ENCODE measurements at places on chromosomes 2 and 18.

- H3K27me3 ChIP-seq: no peaks in the 10 kb centered on the region
- H3K4me1 ChIP-seq: peaks cover 13% of the 10 kb centered on the region
- no peak overlapping the region for H3K4me3 ChIP-seq
- no peak for DNase-seq
- H3K36me3 ChIP-seq: no peaks in the 10 kb centered on the region
These were observed 64.0 kb downstream of the SPIRE1 start for GRCh38 chr18:12593866-12594265.

DNA sequence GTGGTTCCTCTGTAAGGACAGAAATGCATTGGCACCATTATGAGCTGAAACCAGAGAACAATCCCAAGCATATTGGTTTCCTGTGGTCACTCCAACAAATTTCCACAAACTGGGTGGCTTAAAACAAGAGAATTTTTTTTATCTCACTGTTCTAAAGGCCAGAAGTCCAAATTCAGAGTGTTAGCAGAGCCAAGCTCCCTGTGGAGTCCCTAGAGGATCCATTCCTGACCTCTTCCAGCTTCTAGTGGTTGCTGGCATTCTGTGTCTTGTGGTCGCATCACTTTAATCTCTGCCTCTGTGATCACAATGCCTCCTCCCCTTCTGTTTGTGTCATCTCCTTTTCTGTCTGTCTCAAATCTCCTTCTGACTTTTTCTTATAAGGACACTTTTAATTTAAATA, 380.3 kb downstream of the NYAP2 start:
- DNase-seq: no peak
- no peaks in the 10 kb centered on the region for H3K36me3 ChIP-seq
- no peak overlapping the region for H3K27ac ChIP-seq
- no peaks in the 10 kb centered on the region for H3K4me1 ChIP-seq
- H3K4me3 ChIP-seq: no peak overlapping the region

GRCh38 chr2:184646177-184646576, 47.8 kb downstream of the ZNF804A start:
- H3K36me3 ChIP-seq: no peaks in the 10 kb centered on the region
- H3K27ac ChIP-seq: no peak overlapping the region
- no peak overlapping the region for H3K4me3 ChIP-seq
- peak; percentile 53 for DNase-seq

GRCh38 chr2:50641633-50642032, 390.3 kb downstream of the NRXN1 start:
- no peak for DNase-seq
- H3K36me3 ChIP-seq: no peaks in the 10 kb centered on the region
- H3K4me3 ChIP-seq: no peak overlapping the region
- no peaks in the 10 kb centered on the region for H3K4me1 ChIP-seq
- no peak overlapping the region for H3K27ac ChIP-seq

GRCh38 chr18:61939046-61939674, 46.4 kb upstream of the RNF152 start:
- H3K27me3 ChIP-seq: no peaks in the 10 kb centered on the region
- H3K27ac ChIP-seq: no peak overlapping the region
- no peak overlapping the region for H3K4me3 ChIP-seq
- no peak for DNase-seq
- H3K36me3 ChIP-seq: no peaks in the 10 kb centered on the region

DNA sequence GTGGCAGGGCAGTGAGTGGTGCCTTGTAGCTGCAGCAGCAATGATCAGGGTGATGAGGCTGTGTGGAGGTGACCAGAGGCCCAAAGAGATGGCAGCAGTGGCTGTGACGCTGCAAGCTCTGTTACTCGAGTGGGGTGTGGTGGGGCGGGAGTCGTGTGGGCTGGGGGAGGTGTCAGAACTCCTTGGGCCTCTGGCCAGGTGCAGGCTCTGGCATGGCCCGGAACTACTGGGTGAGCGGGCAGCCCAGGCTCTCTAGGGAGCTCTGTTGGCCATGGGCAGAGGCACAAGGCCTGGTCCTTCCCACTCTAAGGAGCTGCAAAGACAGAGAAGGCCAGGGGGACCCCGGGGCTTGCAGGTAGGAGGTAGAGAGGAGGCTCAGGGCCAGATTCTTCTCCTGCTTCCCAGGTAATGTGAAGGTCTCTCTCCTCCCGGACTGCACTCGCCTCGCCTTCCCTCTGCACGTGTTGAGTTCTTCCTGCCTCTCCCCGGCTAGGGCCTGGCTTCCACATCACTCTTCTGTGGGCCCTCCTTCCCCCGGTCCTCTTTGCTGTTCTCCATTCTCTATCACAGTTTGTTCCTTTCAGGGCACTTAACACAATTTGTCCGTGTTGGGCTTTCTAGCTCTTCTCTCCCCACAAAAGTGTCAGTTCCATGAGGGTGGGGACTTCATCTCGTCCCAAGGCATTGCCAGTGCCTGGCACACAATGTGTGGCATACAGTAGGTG, 114.8 kb downstream of the MCFD2 start:
- no peak overlapping the region for H3K27ac ChIP-seq
- H3K27me3 ChIP-seq: no peaks in the 10 kb centered on the region
- H3K4me3 ChIP-seq: no peak overlapping the region
- DNase-seq: no peak
- H3K36me3 ChIP-seq: no peaks in the 10 kb centered on the region

GRCh38 chr2:27261241-27261925, 1.5 kb downstream of the SLC30A3 start:
- H3K4me3 ChIP-seq: no peak overlapping the region
- no peak overlapping the region for H3K27ac ChIP-seq
- H3K36me3 ChIP-seq: no peaks in the 10 kb centered on the region

GRCh38 chr18:53795610-53796009, 428.9 kb downstream of the MBD2 start:
- H3K27ac ChIP-seq: no peak overlapping the region
- H3K36me3 ChIP-seq: no peaks in the 10 kb centered on the region
- DNase-seq: no peak
- no peaks in the 10 kb centered on the region for H3K4me1 ChIP-seq

DNA sequence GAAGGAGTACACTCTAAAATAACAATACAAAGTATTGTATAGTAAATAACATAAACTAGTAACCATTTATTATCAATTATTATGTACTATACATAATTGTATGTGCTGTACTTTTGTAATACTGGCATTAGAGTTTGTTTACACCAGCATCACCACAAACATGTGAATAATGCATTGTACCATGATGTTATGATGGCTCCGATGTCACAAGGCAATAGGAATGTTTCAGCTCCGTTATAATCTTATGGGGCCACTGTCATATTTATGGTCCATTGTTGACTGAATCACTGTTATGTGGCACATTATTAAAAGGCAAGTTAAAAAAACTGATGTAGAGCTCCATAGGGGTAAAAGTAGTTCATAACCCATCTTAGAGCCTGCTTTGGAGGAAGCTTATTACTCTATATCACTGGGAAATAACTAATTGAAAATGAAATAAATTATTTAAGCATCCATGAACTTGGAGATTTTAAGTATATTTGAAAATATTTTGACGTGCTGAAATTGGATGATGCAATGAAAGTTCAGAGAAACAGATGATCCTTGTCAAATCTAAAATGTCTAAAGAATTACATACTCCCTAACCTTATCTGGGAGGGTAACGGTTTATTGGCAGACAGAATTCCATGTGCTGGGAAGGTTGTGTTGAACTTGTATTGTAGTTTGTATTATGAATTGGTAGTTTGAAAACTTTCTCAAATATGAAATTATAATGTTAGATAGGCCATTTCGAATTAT, 2.4 kb downstream of the SKA1 start:
- peaks cover 4% of the 10 kb centered on the region for H3K4me1 ChIP-seq
- H3K36me3 ChIP-seq: no peaks in the 10 kb centered on the region
- no peaks in the 10 kb centered on the region for H3K27me3 ChIP-seq
- no peak overlapping the region for H3K27ac ChIP-seq

DNA sequence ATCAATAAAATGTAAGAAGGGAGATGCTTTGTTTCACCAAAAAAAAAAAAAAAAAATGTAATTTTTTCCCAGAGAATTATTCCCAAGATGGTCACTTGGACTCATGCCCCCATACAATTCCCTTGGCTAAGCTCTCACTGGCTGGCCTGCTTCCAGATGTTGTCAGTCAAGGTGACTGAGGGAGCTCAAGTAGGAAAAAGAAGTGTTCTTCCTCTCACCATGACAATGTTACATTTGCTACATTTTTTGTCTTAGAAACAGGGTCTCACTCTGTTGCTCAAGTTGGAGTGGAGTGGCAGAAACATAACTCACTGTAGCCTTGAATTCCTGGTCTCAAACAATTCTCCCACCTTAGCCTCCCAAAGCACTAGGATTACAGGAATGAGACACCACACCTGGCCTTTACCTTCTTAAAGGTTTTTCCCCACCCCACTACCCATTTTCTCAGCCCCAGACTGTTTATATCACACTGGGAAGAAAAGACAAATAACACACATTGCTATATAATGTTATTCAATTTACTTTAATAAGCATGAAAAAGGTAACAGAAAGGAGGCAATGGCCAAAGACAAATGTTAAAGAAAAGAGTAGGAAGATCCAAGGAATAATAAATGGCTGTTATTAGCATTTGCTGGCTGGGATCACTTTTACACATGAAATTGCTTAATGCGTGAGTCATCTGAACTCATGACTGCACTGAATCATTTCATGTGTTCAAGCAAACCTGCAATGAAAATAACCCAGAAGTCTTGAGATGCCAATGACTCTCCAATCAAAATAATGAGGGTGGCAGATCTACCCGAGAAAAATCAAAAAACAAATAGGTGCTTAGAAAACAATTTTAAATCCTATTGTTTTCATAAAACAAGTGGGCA, 45.2 kb downstream of the ACVR1 start:
- 0 out of 2 replicates have a peak, but pooled peaks cover 3% of the 10 kb centered on the region for H3K4me1 ChIP-seq
- no peak overlapping the region for H3K4me3 ChIP-seq
- DNase-seq: no peak
- no peaks in the 10 kb centered on the region for H3K27me3 ChIP-seq
- no peak overlapping the region for H3K27ac ChIP-seq

GRCh38 chr2:13474538-13474937, 757.8 kb downstream of the TRIB2 start:
- no peak for DNase-seq
- no peak overlapping the region for H3K27ac ChIP-seq
- H3K27me3 ChIP-seq: no peaks in the 10 kb centered on the region
- H3K4me1 ChIP-seq: no peaks in the 10 kb centered on the region

DNA sequence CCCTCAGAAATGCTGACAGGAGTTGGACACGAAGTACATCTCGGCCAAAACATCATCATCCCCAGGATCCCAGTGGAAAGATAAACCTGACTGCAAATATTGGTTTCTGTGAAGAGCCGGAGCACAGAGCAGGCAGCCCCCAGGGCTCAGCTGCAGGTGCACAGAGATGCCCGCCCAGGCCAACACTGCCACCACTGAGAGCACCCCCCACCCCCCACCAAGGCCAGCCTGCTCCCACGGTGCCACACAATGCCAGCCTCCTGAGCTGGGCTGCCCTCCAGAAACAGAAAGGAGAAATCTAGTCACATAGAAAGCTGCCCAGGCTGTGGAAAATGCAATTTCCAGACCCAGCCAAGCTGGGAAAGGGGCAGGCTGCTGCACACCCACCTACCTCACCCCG, 71.7 kb downstream of the GALNT14 start:
- no peaks in the 10 kb centered on the region for H3K4me1 ChIP-seq
- H3K4me3 ChIP-seq: no peak overlapping the region
- no peak overlapping the region for H3K27ac ChIP-seq
- 0 out of 2 replicates have a peak, but pooled peaks cover 1% of the 10 kb centered on the region for H3K27me3 ChIP-seq
- DNase-seq: no peak
